Karpas-422 (cell line): ENCODE measurements at places on chromosomes 11 and 22. TPM values are rescaled to one million over a fixed set of nuclear protein-coding genes. Genes with fewer than 3 reads are reported as not detected.

The DDI1 gene
- not detected in 2 replicates for total RNA-seq

The PTPRCAP gene
- 161 and 348 TPM in 2 replicates for total RNA-seq

The PGA3 gene
- not detected in 2 replicates for total RNA-seq

The LRRC74B gene
- total RNA-seq, result not detected in 2 replicates

The GRK3 gene
- total RNA-seq, result 1.4 and 2.0 TPM in 2 replicates

The P2RX3 gene
- not detected in 2 replicates for total RNA-seq

The GRM5 gene
- total RNA-seq, result not detected in 2 replicates

The MSANTD4 gene
- 59.6 and 62.8 TPM in 2 replicates for total RNA-seq

The ACRV1 gene
- not detected in 2 replicates for total RNA-seq

- no peak for DNase-seq
Measured at GRCh38 chr22:29370537-29370936, 17.8 kb downstream of the AP1B1 start.

DNA sequence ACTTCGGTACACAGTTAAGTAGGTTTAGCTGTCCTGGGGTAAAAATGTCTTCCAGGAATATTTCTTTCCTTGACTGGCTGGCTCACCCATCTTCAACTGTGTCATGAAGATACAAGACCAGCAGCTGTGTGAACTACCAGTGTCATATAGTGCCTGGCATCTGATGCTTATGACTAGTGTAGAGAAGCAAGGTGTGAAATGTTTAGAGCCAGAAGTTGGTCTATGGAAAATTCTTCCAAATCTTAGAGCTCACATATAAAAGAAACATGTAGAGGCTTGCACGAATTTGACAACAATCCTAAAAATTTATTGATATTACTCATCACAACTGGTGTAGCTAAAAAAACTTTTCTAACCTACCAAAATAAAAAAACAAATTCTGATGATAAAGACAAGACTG, 54.4 kb downstream of the ARL14EP start:
- DNase-seq, result no peak

- DNase-seq, result no peak
Measured at GRCh38 chr22:47357493-47357892, 595.0 kb downstream of the TBC1D22A start.

DNA sequence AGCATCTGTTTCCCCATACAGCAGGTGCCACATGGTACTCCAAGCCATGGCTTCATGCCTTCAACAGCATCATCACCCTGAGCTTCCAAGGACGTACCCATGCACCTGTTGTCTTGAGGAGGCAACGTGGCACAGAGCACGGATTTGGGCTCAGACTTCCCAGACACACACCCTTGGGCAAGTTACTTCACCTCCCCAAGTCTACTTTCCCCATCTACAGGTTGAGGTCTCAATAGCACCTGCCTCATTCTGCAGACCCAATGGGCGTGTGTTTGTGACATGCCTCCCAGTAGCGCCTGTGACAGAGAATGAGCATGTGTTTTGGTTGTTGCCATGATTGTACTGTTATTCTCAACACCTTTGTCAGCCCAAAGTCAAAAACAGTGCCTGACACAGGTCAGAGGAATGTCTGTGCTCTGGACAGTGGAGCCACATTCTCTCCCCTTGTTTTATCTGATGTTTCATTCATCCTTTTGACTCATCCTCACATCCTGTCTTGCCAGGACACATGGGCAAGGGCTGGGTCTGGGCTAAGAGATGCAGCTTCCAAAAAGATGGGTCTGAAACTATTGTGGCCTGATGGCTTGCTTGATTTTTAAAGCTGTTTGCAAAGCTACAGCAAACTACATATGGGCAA, 53.4 kb upstream of the CCND1 start:
- peak; percentile 23 for DNase-seq

DNA sequence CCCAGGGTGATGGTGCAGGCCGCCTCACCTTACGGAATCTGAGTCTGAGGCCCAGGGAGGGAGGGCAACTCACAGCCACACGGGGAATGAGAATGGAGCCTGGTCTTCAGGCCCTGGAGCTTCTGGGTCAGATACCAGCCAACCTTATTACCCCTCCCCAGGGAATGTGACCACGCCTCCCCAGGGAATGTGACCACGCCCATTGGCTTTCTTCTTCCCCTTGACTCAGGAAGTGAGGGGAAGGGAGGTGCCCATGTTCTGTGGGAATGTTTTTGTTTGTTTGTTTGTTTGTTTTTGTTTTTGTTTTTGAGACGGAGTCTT, 57.5 kb upstream of the RBFOX2 start:
- DNase-seq, result no peak

- DNase-seq, result no peak
Measured at GRCh38 chr11:28858076-28858475, 749.9 kb downstream of the METTL15 start.

- DNase-seq, result no peak
Measured at GRCh38 chr22:29799217-29799680, 32.1 kb downstream of the UQCR10 start.

- no peak for DNase-seq
Measured at GRCh38 chr22:38075105-38075825, 8.7 kb downstream of the SLC16A8 start.

- no peak for DNase-seq
Measured at GRCh38 chr11:124784051-124784450, 16.2 kb downstream of the MSANTD2 start.

DNA sequence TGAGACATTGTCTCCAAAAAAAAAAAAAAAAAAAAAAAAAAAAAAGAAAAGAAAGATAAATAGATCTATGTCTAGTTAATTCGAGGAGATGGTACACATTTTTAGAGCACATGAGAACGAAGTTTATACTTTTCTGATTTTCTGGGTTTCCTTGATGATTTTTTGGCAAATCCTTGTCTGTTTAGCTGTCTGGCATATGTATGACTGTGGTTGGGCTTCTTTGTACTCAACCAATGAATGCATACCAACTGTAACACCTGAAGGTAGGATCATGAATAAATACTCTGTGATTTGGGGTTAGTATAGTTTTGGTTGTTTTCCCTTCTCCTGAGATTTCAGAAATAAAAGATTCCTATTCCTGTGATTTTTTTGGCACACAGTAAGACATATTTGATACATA, 63.1 kb downstream of the ARHGEF12 start:
- no peak for DNase-seq

DNA sequence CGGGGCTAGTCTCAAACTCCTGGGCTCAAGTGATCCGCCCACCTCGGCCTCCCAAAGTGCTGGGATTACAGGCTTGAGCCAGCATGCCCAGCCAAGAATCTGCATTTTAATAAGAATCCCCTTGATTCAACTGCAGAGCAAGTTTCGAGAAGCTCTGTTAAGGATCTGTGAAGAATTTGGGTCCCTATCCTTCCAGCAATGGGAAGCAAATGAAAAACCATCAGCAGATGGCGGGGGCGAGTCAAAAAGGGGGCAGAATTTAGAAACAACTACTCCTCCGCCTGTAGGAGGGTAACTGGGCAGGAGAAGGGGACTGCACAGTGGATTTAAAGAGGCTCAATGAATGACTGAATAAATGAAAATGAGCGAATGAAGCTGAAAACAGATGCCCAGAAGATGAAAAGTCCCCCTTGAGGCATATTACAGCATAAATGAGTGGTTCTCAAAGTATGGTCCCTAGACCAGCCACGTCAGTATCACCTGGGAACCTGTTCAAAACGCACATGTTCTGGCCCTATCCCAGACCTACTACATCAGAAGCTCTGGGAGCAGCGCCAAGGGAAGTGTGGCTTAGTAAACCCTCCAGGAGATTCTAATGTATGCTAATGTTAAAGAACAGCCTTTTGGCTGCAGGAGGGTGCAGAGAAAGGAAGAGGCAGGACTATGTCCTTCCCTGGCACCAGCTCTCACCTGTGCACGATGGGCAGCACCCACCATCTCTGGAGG, 15.0 kb downstream of the VWCE start:
- no peak for DNase-seq

- no peak for DNase-seq
Measured at GRCh38 chr11:6216501-6216900, 11.1 kb downstream of the C11orf42 start.

- peak; percentile 90 for DNase-seq
Measured at GRCh38 chr22:49929211-49929979, 11.0 kb downstream of the CRELD2 start.

DNA sequence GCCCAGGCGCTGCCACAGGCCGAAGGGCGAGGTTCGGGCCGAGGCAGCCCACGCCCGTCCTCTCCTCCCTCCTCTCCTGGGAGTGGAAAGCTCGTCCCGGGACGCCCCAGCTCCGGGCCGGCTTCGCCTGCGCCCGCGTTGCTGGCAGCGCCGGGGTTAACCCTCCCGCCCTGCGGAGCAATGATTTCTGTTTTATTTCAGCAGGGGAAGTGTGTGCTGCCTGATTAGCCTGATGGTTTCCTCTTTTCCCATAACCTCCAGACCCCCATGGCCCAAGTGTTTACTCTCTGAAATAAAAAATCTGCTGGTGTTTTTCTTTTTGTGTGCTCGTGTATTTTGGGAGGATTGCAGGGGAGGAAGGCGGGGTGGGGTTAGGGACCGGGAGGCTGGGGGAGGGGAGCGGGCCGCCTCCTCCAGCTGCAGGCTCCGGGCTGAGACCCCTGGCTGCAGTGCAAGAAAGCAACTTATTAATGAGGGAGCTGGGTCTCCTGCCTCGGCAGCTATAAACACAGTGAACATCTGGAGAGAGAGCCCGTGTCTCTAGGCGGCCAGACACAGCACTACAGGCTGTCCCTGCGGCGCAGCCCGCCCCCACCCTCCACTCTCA, 38.6 kb downstream of the ETS1 start:
- DNase-seq, result peak; percentile 53

- DNase-seq, result no peak
Measured at GRCh38 chr11:86588566-86589090, 83.8 kb downstream of the ME3 start.

DNA sequence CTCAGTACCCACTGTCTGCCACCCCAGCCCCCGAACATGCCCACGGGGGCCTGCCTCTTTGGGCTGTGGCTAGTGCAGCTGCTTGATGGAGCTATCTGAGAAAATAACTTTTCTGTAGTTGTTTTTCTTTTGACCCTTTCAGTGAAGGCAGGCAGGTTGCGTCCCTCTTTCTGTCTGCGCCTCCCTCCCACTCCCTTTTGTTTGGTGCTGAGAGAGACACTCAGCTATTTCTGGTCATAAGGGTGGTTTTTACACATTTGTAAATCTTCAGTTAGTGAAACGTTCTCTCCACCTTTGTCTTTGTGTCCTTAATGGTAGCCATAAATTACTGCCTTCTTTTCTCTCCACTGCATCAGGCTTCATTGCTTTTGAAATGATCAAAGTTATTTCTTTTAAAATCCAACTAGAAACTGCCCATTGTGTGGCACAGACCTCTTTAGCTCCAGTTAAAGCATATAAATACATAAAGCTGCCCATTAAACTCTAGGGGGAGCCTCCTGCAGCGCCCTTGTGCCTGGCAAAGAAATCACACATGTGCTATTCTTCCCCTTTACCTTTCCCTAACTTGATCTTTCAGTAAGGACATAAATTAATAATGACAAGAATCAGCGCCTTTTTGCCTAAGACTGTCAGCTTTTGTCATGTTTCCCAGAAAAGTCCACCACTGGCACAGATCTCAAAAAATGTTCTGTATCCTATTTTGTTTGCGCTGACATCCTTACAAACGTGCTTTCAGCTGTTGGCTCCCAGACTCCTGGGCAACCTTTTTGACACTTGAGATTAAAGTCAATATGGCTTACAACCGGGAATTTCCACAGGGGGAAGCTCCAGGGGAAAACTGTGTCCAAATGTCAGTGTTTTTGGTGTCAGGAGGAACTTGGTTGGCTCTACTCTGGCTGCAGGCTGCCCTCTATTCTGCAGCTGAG, 1.7 kb upstream of the SCUBE2 start:
- DNase-seq, result peak; percentile 63

DNA sequence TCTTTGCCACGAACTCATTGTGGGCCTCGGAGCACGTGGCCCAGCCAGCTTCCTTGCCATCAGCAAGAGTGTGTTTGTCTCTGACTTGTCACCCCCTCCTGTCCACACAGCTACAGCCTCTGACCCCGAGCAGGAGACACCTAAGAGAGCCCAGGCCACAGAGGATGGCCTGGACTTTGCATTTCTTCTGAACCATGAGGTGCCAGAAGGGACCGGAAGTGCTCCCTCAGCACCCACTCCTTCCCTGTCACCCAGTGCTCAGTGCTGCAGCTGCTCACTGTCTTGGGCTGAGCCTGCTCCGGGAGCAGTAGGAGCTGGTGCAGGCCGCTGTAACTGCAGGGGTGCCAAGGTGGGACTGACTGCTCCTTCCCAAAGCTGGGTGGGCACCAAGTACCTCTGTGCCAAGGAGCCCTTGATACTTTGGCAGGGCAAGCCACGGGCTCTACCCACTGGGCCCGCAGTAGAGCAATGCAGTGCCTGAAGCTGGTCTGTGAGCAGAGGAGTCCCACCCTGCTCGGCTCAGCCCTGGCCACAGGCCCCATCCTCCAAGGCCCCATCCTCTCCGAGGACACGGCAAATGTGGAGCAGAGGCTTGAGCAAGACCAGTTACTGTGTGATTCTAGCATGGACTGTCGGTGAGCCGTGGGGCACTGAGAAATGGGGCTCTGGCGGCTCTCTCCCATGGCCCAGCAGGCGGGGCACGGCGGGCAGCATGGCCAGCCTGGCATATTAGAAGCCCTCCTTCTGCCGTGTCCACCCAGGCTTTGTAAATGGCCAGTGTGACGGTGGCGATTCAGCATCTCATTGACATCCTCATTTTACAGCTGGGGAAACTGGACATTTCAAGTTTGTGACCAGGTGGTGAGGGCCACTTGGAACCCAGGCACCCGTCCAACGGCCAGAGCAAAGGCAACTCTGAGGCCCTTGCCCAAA, 6.3 kb downstream of the GRK2 start:
- DNase-seq, result peak; percentile 87

DNA sequence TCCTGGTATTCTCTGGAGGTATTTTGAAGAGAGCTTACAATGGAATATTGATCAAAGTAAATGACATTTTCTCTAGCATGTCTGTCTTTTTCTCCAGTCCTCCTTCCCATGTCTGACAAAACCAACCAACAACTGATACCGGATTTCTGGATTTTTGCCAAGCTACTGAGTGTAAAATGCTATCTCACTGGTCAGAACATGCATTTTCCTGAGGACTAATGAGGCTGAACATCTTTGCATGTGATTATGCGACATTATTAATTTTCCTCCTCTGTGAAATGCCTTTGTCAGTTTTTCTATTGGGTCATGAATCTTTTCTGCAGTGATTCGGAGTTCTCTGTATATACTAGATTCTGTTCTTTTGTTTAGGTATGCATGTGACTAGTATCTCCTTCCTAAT, 51.4 kb downstream of the CDON start:
- DNase-seq, result no peak

- DNase-seq, result no peak
Measured at GRCh38 chr11:27477831-27478230, 5.2 kb upstream of the LGR4 start.
